ENCODE measurements at places on chromosomes 5 and 9. TPM values are rescaled to one million over a fixed set of nuclear protein-coding genes. Genes with fewer than 3 reads are reported as not detected.
A peak's percentile ranks its signal among the peaks of the same experiment; 100 is the strongest.

RASEF gene
- total RNA-seq = 1.7 TPM

FGD3 gene
- 1.1 TPM for total RNA-seq

IL31RA gene
- total RNA-seq = not detected

ZNF883 gene
- total RNA-seq = not detected

TAF11L5 gene
- not detected for total RNA-seq

BTNL8 gene
- 0.32 TPM for total RNA-seq

ELL2 gene
- 87.5 TPM for total RNA-seq

GZMA gene
- not detected for total RNA-seq

FOXD4L3 gene
- total RNA-seq = not detected

IER5L gene
- total RNA-seq = 40.5 TPM

TMEM215 gene
- not detected for total RNA-seq

ADAMTS16 gene
- not detected for total RNA-seq

FOXD4L5 gene
- 0.10 TPM for total RNA-seq

LPAR1 gene
- total RNA-seq = 1.2 TPM

DNA sequence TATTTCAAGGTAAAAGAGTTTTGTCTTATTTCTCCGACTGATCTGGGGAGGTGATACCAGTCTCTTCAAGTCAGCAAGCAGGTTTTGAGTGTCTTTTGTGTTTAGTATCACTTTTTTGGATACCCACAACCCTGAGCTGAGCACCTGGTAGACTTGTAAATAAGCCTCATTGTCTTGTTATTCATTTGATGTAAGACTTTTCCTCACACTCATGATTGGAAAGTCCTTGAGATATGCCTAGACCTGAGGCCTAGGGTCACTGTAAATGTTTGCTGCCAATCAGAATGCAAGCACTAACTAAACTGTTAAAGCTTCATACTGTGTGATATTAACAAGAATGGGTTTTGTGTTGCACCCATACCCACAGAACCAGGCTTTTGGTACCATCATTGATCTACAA, 100.7 kb upstream of the CKMT2 start:
- DNase-seq = no peak

DNA sequence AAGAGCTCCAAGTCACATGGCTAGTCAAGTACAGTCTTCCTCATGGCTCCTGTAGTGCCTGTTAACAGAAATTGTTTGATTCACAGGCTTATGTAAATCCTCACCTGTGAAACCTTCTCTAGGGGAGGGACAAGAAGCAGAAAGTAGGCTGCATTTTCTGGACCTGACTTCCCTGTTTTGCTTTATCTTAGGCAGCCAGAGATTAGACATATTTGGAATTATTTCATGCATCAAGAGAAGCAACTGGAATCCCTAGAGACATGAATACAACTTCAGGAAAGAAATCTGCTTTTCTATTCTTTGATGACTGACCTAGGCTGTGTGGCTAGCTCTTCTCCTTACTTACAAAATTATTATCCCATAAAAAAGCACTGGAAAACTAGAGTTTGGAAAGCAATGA, 52.3 kb downstream of the CAST start:
- no peak for DNase-seq

DNA sequence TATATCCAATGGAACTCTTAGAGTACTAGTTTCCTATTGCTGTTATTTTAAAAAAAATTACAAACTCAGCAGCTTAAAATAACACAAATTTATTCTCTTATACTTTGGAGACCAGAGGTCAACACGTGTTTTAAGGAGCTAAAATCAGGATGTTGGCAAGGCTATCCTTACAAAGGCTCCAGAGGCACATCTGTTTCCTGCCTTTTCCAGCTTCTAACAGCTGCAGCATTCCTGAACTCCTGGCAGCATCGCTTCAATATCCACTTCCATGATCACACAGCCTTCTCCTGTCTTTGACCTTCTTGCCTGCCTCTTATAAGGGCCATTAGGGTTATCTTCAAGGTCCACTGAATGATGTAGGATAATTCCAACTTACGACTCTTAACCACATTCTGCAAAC, 92.2 kb upstream of the CCNG1 start:
- DNase-seq = no peak

- no peak for DNase-seq
These were observed 157.4 kb downstream of the TTLL11 start for GRCh38 chr9:121935739-121936138.

GRCh38 chr9:101778332-101778731, 39.9 kb upstream of the GRIN3A start:
- no peak for DNase-seq

GRCh38 chr5:169580964-169581363, 2.6 kb upstream of the SPDL1 start:
- no peak for DNase-seq

GRCh38 chr5:65535529-65535987, 27.4 kb downstream of the CENPK start:
- DNase-seq = no peak

GRCh38 chr9:79883073-79883645, 311.4 kb downstream of the TLE4 start:
- DNase-seq = no peak

DNA sequence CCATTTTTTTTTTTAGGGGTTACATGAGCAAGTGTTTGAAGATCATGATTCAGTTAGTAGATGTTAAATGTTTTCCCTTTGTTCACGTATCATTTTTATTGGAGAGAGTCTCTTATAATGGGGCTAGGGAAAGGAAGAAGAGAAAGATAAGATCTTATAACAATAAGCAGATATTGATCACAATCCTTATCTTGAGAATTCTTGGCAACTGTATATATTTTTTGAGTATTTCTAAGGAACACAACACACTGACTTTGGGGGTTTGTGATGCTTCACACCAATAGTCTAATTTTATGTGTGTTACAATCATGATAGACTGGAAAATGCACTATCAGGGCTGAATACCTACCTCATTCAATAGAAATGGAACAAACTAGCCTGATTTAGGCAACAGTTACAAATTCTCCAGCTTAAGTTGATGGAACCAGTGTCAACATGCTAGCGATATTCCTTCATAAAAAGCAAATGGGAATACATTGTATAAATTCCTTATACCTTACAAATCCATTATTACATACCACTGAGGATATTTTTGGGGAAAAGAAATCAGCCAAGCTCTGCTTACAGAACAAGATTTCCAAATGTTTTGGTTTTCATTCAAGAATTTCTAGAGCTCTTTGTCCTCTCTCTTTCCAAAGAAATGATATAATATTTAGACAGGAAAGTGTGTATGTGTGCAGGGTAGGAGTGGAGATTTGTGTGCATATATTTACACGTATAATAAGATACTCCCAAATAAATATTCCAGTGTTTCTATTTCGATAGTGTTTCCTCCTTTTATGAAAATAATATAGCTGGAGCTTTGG, 41.5 kb downstream of the SVEP1 start:
- DNase-seq = no peak

DNA sequence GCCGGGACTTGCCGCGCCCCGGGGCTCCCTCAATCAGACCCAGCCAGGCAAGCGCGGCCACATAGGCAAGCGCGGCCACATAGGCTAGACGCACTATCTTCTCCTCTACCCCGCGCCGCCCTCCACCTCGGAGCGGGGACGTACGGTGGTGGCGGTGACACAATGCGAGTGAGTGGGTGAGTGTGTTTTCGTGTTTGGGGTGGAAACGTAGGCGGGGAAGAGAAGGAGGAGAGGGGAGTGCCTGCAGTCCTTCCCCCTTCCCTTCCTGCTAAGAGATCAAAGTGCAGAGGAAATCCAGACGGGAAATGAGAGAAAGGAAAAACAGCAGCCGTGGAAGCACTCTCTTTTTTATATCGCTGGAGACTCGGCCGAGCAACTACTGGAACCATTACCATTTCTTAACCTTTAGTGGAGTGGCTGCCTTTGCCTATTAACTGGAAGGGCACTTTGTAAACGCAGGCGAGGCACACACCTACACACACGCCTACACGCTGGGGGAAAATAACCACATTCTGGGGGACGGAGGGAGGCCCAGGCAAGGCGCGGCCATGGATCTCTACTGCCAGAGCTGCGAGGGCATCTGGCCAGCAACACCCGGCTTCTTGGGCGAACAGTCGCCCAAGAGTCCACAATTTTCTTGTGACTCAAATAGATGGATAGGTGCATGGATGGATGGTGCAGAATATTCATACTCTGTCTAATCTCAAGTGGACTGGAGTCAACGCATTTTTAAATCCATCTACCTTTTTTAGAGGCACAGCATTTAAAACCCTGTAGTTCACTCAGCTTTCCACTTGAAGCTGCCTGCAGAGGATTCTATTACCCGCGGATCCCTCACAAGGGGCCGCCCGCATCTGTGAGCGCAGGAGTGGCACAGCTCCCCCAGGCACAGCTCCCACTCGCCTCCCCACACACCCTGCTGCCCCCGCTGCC, 2.1 kb downstream of the EDIL3 start:
- peak; percentile 41 for DNase-seq

- DNase-seq = no peak
These were observed 28.3 kb downstream of the RAI14 start for GRCh38 chr5:34684281-34684979.

GRCh38 chr5:90386099-90386710, 23.4 kb downstream of the CETN3 start:
- peak; percentile 22 for DNase-seq

DNA sequence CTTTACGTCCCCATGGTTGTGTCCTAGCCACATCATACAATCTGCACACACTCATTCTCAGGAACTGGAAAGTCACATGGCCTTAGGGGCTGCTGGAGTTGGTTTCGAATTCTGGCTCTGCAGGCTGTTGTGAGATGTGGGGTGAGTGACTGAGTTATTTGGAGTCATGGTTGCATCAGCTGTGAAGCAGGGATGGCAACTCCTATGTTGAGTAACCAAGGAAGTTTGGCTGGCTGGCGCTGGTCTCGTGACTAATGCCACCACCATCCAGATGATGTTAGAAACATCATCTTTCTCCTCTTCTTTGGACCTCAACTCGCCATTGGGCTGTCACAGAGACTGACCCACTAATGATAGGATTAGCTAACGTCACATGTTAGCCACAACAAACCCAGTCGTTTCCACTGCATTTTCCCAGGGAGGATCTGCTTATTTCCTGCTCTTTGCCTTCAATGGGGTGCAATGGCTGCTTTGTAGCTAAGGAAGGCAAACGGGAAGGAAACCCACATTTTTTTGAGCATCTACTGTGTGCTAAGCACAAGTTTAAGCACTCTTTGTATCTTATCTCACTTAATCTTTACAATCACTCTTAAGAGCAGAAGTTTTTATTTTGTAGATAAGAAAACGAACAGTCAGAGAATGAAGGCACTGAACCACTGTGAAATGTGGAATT, 78.1 kb upstream of the UBTD2 start:
- DNase-seq = peak; percentile 87

- no peak for DNase-seq
These were observed 57.1 kb upstream of the IZUMO3 start for GRCh38 chr9:24602693-24603352.

DNA sequence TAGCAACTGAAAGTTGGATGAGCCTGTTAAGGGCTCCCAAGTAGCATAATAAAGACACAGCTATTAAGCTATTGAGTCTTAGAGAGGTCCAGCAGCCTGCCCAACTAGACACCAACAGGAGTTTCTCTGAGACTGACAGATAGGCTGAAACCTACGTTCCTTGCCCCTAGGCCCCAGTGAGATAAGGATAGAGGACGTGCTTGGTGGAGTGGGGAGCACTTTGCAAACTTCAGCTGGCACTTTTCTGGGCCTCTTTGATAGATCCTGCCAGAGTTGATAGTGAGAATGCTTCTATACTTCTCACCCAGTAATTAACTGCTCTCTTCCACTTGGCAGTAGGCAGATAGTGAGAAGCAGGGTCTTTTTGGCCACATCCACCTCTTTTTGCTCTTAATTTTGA, 20.8 kb upstream of the CTNNA1 start:
- no peak for DNase-seq

DNA sequence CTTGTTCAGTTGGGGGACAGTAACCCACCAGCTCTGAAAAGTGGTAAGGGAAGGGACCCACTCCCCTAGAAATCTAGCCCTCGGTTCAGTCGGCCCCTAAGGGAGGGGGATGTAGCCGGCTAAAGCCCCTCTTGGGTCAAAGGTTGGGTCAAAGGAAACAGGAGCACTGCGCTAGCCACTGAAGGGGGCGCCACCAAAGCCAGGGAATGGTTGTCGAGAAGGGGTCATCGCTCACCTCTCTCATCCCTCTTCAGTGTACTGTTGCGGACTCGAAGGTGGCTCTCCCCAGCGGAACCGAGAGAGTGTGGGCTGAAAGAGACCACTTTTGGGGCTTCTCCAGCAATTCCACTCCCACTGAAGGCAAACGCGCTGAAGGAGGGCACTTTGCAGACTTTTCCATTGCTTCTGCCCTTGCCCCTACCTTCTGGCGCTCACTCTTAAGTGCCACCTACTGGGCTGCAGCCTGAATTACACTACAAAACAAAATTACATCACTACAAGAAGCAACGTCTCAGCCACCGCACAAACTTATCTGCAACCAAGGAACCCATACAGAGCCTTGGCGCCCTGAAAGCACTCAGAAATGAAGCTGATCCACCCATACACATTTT, 396.9 kb downstream of the PDE4D start:
- DNase-seq = no peak

DNA sequence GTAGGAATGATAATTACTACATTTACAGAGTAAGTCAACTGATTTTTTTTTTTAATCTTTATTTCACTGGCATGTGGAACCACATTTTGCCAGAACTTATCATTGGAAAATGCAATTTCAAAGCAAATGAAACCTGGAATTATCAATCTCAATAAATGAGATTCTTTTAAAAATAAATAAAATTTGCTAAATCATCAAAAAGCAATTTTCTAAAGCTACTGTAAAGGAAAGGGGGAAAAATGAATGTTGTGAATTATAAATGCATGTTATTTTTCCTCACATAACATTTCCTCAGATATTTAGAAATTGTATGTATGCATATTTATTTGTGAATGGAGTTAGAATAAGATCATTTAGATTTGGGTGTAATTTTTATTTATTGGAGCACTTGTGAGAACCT, 89.9 kb upstream of the GRHPR start:
- no peak for DNase-seq
